Stimulated activated CD4-positive, alpha-beta T cell treated with anti-CD3 and anti-CD28 coated beads, Interleukin-15, amount 100 ng/mL, for 1 hour (primary cell): ENCODE measurements at places on chromosomes 12 and 14.

DNA sequence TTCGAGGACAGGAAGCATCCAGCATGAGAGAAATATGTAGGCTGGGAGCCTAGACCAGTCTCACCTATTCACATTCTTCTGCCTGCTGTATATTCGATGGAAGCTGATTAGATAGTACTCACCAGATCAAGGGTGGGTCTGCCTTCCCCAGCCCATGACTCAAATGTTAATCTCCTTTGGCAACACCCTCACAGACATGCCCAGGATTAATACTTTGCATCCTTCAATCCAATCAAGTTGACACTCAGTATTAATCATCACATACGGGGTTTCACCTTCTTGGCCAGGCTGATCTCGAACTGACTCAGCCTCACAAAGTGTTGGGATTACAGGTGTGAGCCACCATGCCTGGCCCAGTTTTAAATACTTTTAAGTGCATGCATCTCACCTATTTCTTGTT is 30.5 kb upstream of the SLC10A1 start:
- no peak for DNase-seq

DNA sequence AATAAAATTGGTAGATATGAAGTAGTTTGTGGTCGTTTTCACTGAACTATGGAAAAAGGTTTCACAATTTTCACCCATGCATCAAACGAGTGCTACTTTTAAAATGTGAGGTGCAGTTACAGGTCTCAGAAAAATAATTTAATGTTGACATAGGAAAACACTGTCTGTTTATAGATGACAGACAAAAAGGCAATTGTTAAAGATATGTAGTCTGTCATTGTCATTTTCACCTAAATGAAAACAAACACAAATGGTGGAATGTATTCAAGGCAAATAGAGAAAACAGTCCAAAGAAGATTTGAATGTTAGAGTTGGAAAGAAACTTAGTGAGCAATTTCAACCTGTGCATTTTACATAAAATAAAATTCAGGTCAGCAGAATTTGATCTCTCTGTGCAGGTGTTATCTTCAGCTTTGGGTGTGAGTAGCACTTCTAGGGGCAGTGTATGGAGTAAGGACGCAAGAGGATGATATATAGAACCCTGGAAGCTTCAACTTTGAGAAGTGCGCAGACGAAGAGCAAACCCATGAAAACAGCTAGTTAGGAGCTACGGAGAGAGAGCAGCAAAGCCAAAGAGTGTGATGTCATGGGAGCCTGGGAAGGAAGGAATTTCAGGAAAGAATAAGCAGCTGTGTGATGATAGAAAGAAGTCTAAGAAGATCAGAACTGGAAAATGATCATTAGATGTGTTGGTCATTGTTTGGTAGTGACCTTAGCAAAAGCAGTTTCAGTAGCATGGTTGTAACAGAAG is 6.2 kb downstream of the RERG start:
- no peak for DNase-seq

GRCh38 chr12:51848841-51849735 is 570 bp upstream of the FIGNL2 start:
- DNase-seq, result no peak

DNA sequence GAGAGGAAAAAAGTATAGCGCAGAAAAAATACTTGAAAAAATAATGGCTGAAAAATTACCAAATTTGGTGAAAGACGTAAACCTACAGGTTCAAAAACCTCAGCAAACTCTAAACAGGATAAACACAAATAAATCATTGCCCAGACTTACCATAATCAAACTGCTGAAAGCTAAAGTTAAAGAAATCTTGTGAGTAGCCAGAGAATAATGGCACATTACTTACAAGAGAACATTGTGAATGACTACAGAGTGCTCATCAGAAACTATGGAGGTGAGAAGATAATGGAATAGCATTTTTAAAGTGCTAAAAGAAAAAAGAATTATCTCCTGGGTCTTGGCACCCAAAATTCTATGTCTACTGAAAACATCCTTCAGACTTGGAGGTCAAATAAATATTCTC is 36.0 kb downstream of the ATF1 start:
- DNase-seq, result no peak

DNA sequence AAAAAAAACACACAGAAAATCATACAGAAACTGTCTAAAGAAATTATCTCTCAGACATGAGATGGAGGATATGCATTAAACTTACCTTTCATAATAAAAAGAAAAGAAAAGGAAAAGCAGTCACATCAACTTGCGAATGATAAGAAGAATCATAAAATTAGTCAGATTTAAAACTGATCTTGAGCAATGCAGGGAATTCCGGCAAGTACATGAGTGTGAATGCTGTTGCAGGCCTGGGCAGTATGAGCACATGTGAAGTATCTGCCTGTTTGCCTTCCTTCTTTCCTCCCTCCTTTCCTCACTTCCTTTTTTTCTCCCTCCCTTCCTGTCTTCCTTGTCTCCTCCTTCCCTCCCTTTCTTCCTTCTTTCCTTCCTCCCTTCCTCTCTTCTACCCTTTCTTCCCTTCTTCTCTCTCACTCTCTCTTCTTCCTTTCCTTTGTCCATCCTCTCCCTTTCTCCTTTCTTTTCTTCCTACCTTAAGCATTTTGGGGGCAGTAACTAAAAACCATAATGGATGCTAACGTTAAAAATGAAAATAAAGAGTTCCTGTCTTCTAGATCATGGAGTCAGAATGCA is 38.5 kb upstream of the SLC6A15 start:
- DNase-seq, result no peak
